Cerebellum (tissue), 4 donors: ENCODE measurements at places on chromosomes 1 and 21. TPM values are rescaled to one million over a fixed set of nuclear protein-coding genes. Genes with fewer than 3 reads are reported as not detected.
A peak's percentile ranks its signal among the peaks of the same experiment; 100 is the strongest.

The TINAGL1 gene
- total RNA-seq: 4.5 TPM

DNA sequence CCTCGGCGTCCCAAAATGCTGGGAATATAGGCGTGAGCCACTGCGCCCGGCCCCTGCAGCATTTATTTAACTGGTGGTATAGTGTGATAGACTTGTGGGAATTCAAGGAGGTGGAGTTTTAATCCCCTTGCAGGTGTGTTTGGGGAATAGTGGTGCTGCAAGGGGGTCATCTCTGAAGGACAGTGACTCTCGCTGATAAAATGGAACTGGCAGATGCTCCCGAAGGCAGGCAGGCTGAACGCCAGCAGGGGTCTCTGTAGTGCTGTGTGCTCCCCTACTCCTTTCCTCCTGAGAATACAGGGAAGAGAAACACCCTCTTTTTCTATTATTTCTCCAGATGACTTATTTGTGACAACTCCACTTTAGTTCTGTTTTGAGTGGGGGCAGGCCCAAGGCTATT, 4.0 kb downstream of the OSCP1 start:
- DNase-seq: no peak

DNA sequence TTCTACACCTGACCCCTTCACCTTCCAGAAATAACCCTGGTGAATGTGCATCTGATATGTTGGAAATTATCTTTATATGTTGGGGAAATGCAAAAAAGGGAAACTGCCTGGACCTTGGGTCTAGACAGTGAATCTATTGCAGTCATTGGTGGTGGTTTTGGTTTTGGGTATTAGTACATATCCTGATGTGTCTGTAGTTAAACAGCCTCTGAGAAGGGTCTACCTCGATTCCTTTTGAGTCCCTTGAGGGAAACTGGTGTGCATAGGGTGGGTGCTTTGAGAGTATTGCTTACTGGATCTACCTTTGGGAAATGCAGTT, 127.3 kb upstream of the KIAA0040 start:
- DNase-seq: no peak

The OSCP1 gene
- total RNA-seq: 17.1 TPM

GRCh38 chr1:182977480-182977879, 24.5 kb upstream of the SHCBP1L start:
- no peak for DNase-seq

GRCh38 chr21:45983981-45984551, 2.5 kb downstream of the COL6A1 start:
- DNase-seq: no peak

GRCh38 chr1:226487921-226488320, 60.6 kb upstream of the STUM start:
- DNase-seq: no peak

The CCNL2 gene
- 197 TPM for total RNA-seq

- no peak for DNase-seq
Measured at GRCh38 chr1:189693140-189693539, 784.5 kb downstream of the BRINP3 start.

GRCh38 chr1:79741720-79742421, 735.3 kb upstream of the ADGRL4 start:
- no peak for DNase-seq

The SLC25A44 gene
- total RNA-seq: 12.1 TPM

DNA sequence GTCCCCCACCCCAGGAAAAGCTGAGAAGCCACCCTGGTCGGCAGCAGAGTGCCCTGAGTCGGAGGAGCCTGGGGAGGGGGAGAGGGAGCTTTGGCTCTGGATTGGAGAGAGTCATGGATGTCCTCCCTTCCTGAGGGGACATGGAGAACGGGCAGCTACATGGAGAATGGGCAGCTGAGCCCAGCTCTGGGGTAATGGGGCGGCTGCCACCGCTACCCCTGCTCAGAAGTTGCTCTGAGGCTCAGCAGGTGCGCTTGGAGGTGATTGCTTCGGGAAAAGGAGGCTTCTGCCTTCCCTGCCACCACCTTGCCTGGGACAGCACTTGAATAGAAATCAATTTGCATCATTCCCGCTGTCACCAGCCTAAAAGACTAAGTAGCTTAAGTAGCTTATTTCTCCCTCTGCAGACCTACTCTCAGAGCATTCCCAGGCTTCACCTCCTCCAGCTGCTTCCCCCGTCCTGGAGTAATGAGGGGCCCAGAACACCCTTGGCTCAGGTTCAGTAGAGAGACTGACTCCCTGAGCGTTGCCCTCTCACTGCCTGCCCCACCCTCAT, 8.3 kb downstream of the DISP3 start:
- no peak for DNase-seq

The ZMPSTE24 gene
- total RNA-seq: 35.9 TPM

The TMEM240 gene
- total RNA-seq: 8.8 TPM

The OR14K1 gene
- total RNA-seq: not detected

The AMIGO1 gene
- 10.1 TPM for total RNA-seq

The SLC19A2 gene
- total RNA-seq: 16.8 TPM

The RTCA gene
- 37.3 TPM for total RNA-seq

DNA sequence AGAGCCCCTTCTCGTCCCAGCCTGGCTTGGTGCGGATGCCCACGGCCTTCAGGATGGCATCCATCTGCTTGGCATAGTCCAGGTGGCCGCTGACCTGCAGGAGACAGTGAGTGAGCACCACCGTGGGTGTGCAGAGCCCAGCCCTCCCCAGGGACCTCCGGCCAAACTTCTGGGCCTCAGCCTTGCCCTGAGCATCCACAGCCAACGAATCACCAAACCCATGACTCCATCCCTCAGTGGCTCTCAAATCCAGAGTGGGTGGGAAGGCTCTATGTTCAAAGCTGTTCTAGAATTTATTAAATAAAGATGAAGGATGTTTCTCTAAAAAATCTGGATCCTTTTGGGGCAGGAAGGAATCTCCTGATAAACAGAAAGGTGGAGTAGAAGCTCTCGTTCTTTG, 18.7 kb downstream of the HTR6 start:
- no peak for DNase-seq

The INTS3 gene
- 53.0 TPM for total RNA-seq

The RGS8 gene
- 75.3 TPM for total RNA-seq

- no peak for DNase-seq
Measured at GRCh38 chr1:173914366-173914871, 2.7 kb downstream of the SERPINC1 start.

The UBE2U gene
- total RNA-seq: not detected

- no peak for DNase-seq
Measured at GRCh38 chr1:7567376-7567775, 203.7 kb upstream of the VAMP3 start.

GRCh38 chr1:152197361-152197941, 26.5 kb downstream of the HRNR start:
- DNase-seq: no peak

- no peak for DNase-seq
Measured at GRCh38 chr1:231750818-231751362, 124.3 kb downstream of the DISC1 start.

GRCh38 chr1:224170748-224171478, 12.1 kb upstream of the DEGS1 start:
- no peak for DNase-seq

DNA sequence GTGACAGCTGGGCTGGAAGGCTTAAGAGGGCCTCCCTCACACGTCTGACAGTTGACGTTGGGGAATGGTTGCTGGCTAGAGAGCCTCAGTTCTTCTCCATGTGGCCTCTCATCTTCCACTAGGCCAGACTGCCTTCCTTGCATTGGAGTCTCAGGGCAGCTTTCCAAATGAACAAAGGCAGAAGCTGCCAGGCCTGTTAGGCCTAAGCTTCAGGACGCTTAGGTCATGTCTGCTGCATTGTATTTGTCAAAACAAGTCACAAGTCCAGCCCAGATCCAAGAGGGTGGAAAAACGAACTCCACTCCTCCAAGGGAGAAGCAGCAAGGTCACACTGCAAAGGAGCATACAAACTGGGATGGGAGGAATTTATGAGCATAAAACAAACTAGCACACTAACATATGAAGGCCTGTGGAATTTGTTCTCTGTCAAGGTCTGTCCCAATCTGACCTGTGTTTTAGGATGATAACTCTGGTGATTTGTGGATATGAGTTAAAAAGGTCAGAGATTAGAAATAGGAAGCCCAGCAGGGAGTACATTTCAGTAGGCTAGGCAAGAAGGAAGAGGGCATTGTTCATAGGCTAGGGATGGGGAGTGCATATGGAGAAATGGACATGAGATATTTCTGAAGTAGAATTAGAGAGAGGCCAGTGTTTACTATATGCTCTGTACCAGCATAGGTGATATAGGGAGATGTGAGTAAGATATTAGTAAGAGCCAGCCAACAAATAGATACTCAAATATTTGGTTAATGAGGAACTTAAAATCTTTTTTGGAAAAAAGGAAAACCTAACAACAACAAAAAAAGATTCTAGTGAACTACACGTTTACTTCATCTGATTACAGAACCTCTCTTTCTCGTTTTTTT, 29.1 kb upstream of the CNN3 start:
- no peak for DNase-seq

GRCh38 chr1:160149716-160150115, 1.7 kb upstream of the ATP1A4 start:
- no peak for DNase-seq

DNA sequence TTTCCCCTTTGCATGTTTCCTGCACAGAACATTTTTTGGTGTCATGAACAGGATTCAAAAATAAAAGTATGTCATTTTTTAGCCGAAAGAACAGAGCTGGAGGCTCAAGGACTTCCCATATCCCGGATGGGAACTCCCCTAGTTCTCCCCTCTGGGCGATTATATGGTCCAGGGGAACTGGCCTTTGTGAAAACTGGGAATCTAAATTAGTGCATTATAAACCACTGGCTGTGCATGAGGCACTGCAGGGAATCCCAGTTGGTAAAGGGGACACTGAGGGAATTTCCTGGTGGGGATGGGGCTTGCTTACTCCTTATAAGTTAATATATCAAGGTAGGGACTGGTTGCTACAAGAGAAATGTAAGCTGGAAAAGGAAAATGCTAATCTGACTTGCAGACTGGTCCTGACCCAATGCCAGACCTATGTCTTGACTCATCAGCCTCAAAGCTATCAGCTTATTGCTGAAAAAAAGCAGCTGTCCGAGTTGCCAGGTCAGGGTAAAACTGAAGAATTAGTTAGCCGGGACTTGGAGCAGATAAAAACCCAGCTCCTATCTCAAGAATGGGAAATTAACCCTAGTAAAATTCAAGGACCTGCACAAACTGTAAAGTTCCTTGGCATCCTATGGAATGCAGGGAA, 122.6 kb downstream of the FCRL5 start:
- no peak for DNase-seq

- no peak for DNase-seq
Measured at GRCh38 chr1:182235952-182236650, 155.5 kb downstream of the GLUL start.

DNA sequence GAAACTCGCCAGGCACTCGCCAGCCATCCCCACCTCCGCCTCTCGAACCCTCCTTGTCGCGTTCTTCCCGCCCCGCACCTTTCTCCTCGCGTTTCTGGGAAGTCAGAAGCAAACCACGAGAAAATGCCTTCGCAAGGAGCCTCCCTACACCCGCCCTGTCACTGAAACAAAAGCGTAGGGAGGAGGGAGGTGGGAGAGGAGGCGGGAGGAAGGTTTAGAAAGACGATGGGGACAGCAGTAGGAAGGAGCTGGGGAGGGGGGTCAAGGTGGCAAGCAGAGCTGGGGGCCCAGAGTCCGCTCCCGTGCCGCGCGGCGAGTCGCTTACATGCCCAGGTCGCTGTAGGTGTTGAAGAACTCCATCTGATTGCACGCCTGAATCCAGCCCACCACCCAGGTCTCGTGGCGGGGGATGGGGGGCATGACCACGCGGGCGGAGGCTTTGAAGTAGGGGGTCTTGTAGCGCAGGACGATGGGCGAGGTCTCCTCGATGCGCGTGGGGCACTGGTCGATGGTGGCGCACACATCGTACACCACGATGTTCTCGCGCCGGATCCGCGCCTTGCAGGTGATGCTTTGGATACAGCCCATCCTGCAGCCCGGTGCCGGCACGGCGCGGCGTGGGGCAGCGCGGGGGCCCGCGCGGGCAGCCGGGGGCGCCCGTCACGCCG, 1.0 kb downstream of the FAM78B start:
- DNase-seq: peak; percentile 48

DNA sequence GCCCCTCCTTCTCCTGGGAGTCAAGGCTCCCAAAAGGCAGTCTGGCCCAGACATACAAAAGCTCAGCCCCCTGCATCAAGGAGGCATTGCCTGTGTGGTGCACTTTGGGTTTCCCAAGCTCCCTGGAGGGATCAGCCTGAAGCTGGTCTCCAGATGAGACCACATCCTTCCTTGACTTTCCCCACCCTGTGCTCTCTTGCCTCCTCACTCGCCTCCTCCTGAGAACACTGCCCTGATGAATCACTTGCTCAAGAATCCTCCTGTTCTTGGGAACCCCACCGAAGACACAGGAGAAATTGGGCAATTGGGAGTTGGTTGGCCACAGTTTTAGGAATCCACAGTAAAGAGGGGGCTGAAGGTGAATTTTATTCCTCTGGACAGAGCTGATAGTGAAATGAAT, 34.8 kb upstream of the LYST start:
- DNase-seq: no peak

The UBXN10 gene
- total RNA-seq: 2.6 TPM

GRCh38 chr1:226436855-226437491, 29.1 kb upstream of the PARP1 start:
- DNase-seq: peak; percentile 71

The KRTAP21-2 gene
- not detected for total RNA-seq

GRCh38 chr1:25669781-25670567, 53.4 kb downstream of the MAN1C1 start:
- DNase-seq: no peak

The CBR3 gene
- 1.9 TPM for total RNA-seq
